Activated CD8-positive, alpha-beta memory T cell treated with anti-CD3 and anti-CD28 coated beads, Interleukin-2, amount 10 ng/mL, durations not matched to agents 7 days and 5 days (primary cell): ENCODE measurements at places on chromosomes 7 and 10. TPM values are rescaled to one million over a fixed set of nuclear protein-coding genes. Genes with fewer than 3 reads are reported as not detected.
A peak's percentile ranks its signal among the peaks of the same experiment; 100 is the strongest.

- no peaks in the 10 kb centered on the region for H3K4me1 ChIP-seq
- no peaks in the 10 kb centered on the region for H3K27me3 ChIP-seq
- no peak overlapping the region for H3K4me3 ChIP-seq
Observed at GRCh38 chr10:115998301-115998700, 274.7 kb downstream of the GFRA1 start.

GRCh38 chr10:67506083-67506756, 189.8 kb downstream of the CTNNA3 start:
- no peak for DNase-seq
- H3K27ac ChIP-seq, result no peak overlapping the region
- H3K4me1 ChIP-seq, result no peaks in the 10 kb centered on the region
- H3K27me3 ChIP-seq, result no peaks in the 10 kb centered on the region
- no peaks in the 10 kb centered on the region for H3K36me3 ChIP-seq

- no peak overlapping the region for H3K27ac ChIP-seq
- H3K4me1 ChIP-seq, result no peaks in the 10 kb centered on the region
- no peaks in the 10 kb centered on the region for H3K27me3 ChIP-seq
- H3K36me3 ChIP-seq, result no peaks in the 10 kb centered on the region
- DNase-seq, result no peak
Observed at GRCh38 chr7:79922894-79923293, 211.7 kb upstream of the GNAI1 start.

GRCh38 chr10:132248455-132249225, 59.1 kb downstream of the STK32C start:
- H3K4me1 ChIP-seq, result no peaks in the 10 kb centered on the region
- H3K27ac ChIP-seq, result no peak overlapping the region
- DNase-seq, result peak; percentile 59
- no peaks in the 10 kb centered on the region for H3K27me3 ChIP-seq
- no peaks in the 10 kb centered on the region for H3K36me3 ChIP-seq
- H3K4me3 ChIP-seq, result no peak overlapping the region

DNA sequence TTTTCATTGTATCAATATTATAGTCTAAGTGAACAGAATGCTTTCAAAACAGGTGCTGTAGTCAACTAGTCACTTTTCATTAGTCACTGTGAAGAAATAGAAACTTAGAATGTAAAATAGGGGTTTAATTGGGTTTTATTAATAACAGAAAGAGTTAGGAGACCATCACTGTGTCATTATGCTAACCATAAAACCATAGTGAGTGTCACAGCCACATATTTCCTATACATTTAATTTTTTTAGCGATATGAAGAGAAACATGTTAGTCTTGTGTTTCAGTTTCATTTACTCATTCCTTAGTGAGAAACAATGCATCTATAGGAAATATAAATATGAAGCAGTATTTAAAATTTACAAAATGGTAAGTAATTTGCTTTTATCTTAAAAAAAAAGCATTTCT, 22.2 kb downstream of the SPAG6 start:
- no peak for DNase-seq
- H3K27ac ChIP-seq, result peak overlapping the region; percentile 82
- H3K36me3 ChIP-seq, result peaks cover 11% of the 10 kb centered on the region
- H3K27me3 ChIP-seq, result no peaks in the 10 kb centered on the region
- H3K4me3 ChIP-seq, result peak overlapping the region; percentile 43
- H3K4me1 ChIP-seq, result peaks cover 42% of the 10 kb centered on the region

DNA sequence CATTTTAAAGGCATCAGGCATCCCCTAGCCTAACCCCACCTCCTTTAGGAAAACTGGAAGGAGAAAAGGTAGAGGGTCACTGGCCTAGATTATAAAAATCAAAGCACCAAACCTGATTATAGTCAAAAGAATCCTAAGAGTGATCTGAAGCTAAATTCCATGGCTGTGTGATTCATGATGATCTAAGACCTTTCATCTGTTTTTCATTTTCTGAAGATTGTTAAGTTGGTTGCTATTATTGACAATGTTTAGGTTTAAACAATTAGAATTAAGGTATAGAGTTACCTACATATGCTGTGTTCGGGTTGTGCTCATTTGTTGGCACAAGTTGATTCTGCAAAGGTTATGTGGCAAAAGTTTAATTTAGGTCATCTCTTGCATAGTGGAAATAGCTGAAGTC, 148.7 kb downstream of the BICC1 start:
- H3K4me3 ChIP-seq, result no peak overlapping the region
- H3K4me1 ChIP-seq, result peaks cover 5% of the 10 kb centered on the region
- no peak for DNase-seq
- H3K36me3 ChIP-seq, result no peaks in the 10 kb centered on the region

- peaks cover 37% of the 10 kb centered on the region for H3K27me3 ChIP-seq
- peaks cover 12% of the 10 kb centered on the region for H3K4me1 ChIP-seq
- DNase-seq, result no peak
Observed at GRCh38 chr10:14405076-14406065, 74.6 kb upstream of the FRMD4A start.

DNA sequence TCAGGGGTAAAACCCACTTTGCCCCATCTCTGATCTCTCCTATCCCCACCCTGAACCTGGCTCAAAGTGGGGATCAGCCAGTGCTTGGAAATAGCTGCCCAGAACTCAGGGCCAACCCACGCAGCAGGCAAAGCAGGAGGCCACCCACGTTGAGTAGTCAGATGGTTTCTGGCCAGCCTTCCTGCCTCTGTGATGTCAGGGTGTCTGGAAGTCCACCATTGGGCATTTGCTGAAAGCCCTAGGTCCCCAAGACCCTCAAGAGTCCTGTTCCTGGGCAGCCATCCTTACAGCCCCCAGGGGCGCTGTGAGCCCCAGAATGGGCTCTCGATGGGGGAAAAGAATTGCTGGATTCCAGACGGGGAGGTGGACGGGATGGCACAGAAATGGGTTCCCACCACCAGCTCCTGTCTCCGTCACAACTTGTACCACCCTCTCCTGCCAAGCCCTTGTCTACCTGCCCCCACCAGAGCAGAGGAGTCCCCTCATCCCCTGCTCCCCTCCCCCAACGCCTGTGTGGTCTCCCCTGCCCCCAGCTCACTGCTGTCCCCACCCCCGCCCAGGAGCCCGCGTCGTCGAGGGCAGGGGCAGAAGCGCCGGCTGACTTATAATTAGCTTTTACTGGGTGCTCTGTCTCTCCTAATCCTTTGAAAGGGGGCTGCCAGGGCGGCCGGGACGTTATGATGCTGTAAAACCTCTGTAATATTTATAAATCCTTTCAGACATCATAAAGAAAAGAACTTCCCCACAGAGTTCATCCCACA, 3.9 kb downstream of the MYL10 start:
- H3K27ac ChIP-seq, result no peak overlapping the region
- H3K27me3 ChIP-seq, result peaks cover 18% of the 10 kb centered on the region
- H3K4me3 ChIP-seq, result no peak overlapping the region
- no peak for DNase-seq
- H3K4me1 ChIP-seq, result no peaks in the 10 kb centered on the region

GRCh38 chr10:94500063-94500462, 45.5 kb upstream of the HELLS start:
- H3K4me3 ChIP-seq, result no peak overlapping the region
- peaks cover 4% of the 10 kb centered on the region for H3K4me1 ChIP-seq
- no peak overlapping the region for H3K27ac ChIP-seq
- no peaks in the 10 kb centered on the region for H3K36me3 ChIP-seq
- H3K27me3 ChIP-seq, result no peaks in the 10 kb centered on the region
- no peak for DNase-seq

DNA sequence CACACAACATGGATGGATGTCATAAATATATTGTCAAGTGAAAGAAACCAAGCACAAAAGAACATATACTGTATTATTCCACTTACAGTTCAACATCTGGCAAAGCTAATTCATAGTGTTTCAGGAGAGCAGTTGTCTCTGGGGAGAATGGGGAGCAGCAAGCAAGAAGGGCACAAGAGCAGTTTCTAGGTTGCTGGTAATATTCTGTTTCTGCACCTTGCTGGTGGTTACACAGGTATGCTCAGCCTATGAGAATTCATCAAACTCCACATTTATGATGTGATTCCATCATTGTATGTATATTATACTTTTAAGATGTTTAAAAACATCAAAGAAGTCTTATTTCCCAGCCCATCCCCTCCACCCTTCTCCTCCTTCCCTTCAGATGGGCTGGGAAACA, 18.1 kb upstream of the PALS2 start:
- no peak overlapping the region for H3K27ac ChIP-seq
- H3K36me3 ChIP-seq, result no peaks in the 10 kb centered on the region
- no peak for DNase-seq
- peaks cover 14% of the 10 kb centered on the region for H3K27me3 ChIP-seq
- no peaks in the 10 kb centered on the region for H3K4me1 ChIP-seq

Gene GOLGA7B
- 4.3 TPM for total RNA-seq

Gene ZNF736
- total RNA-seq, result 28.7 TPM

Gene ZNF365
- not detected for total RNA-seq

Gene CDHR3
- 0.30 TPM for total RNA-seq

Gene HMX3
- not detected for total RNA-seq

Gene ZNF485
- 1.6 TPM for total RNA-seq

Gene RADIL
- total RNA-seq, result not detected
